ENCODE measurements at places on chromosomes 7 and 10.
A peak's percentile ranks its signal among the peaks of the same experiment; 100 is the strongest.

DNA sequence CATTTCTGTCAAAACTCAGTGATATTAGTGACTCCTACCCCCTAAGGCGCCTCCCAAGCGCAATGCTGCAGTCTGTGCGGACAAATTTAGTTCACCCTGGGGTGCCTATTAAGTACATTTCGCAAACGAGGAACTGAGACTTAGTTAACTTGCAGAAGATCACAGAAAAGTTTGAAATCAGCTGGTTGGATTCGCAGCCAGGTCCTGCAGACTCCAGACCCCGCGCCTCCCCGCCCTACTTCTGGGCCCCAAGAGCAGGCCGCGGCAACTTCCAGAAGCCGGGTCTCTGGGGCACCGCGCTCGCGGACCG is 588 bp downstream of the CYREN start:
- no peak for DNase-seq

DNA sequence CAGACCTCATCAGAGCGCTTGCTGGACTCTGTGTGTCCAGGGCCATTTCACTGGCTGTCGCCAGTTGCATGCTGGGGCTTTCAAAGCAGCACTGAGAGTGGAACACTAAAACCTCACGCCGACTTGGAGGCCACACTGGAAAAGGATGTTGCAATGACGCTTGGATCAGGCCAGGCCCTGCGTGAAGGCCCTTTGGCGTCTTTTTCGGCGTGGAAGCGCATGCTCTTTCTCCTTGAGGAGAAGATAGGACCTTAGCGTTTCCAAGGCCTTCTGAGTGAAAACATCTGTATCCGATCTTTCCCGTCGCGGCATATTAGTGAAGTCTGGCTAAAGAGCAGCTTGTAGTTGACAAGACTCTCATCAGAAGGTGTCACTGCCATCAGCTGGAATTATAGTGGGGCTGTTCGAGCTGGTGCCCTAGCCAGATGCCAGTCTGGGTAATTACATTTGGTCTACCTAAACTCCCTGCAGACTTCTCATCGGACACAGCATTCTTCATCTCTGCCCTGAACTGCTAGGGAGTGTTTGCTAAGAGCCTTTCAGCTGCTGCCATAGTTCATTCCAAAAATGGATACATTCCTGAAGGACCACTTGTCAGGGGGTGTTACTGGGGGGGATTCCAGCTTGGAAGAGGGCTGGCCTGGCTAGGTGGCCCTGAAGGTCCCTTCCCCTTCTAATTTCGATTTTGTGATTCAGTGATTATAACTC is 167.7 kb upstream of the TCF7L2 start:
- no peak for DNase-seq

DNA sequence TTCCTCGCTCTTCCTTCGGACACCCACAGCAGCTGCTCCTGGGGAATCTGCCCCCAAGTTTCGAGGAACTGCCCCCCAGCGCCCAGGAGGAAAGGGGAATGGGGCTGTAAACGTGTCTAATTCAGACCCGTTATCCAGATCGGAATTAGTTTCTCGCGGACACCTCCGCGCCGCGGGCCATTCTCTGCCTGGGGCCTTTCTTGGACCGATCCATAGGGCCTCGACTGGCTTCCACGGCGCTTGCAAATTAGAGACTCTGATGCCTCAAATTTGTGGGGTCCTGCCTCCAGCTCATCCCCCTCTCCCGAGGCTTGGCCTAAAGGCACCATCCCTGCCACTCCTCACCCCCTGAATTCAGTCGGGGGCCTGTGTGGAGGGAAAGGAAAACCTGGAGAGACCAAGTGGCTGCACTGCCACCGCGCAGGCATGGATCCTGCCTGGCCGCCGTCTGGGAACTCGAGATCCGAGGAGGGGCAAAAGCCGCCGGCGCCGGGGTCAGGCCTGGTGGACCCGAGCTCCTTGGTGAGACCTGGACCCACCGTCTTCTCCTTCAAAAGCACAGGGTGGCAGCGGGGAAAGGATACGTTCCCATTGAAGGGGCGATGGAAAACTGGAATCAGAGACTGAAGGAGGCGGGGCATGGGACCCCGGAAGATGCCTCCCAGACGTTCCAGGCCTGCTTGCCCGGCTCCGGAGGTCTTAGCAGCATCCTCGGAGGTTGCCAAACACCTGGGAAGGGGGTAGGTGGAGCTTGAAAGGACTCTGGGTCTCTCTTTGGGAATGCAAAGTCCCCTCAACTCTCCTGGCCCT is 13.7 kb downstream of the LBX1 start:
- DNase-seq, result no peak

GRCh38 chr7:26428571-26428970 is 136.9 kb downstream of the SNX10 start:
- no peak for DNase-seq

DNA sequence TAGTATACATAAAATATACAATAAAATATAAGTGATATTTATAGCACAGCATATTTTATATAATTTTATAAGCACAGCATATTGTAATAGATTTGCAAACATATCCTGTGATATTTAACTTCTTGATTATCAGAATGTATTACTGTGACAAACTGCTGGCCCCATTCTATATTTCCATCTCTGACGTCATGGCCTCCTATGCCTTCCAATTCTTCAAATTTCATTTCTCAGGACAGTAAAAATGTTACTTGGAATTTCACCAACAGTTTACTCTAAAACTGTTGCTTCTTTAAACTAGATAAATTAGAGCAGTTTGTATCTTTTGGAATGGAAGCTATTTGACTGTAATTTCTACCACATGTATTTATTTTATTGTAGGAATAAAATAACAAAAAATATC is 102.5 kb upstream of the SLC25A13 start:
- DNase-seq, result no peak

GRCh38 chr10:25627606-25628005 is 306.4 kb upstream of the MYO3A start:
- peak; percentile 80 for DNase-seq

DNA sequence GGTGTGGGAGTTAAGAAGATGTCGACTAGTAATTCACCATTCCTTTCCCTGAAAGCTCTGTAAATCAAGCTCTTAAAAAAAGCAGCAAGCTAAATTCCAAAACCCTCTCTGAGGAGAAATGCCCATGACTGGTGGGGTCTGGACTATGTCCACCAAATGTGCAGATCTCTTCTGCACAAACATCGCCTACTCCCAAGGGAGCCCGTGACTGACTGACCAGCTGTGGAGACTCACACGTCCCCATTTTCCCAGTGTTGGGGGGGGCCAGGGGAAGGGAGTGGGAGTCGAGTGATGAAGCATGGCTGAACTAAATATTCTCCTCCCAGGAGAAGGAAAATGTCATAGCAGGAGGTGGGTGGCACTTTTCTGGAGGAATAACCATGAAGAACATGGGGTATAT is 164.1 kb upstream of the HPS1 start:
- DNase-seq, result no peak

DNA sequence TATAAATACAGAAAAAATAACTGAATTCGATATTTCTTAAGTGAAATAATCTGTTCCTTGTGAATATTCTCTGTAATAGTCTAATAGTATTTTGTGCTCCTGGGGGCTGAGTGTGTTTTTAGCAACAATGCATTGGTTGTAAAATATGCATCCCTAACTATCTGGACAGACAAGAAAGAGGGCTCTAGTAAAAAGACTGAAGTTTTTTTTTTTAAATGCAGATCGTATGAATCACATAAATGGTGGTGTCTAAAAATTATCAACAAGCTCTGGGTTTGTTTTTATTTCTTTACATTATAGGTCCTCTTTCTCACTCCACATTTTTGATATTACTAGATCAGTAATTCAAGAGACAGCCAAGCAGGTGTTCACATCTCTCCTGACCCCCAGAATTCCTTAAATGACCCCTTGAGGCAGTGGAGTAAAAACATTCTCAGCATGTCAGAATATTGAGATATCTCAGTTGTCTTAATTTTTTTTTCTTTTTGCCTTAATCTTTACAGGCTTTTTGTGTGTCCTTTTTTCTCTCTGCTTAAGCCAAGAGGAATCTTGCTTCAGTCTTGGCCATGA is 18.2 kb downstream of the ARID5B start:
- DNase-seq, result no peak

- no peak for DNase-seq
Observed at GRCh38 chr10:22002591-22003176, 846 bp downstream of the DNAJC1 start.

GRCh38 chr7:84200859-84201258 is 6.3 kb upstream of the SEMA3A start:
- no peak for DNase-seq

- no peak for DNase-seq
Observed at GRCh38 chr7:64849924-64850499, 53.1 kb upstream of the ZNF273 start.

GRCh38 chr10:111102359-111102837 is 25.6 kb downstream of the ADRA2A start:
- peak; percentile 59 for DNase-seq

DNA sequence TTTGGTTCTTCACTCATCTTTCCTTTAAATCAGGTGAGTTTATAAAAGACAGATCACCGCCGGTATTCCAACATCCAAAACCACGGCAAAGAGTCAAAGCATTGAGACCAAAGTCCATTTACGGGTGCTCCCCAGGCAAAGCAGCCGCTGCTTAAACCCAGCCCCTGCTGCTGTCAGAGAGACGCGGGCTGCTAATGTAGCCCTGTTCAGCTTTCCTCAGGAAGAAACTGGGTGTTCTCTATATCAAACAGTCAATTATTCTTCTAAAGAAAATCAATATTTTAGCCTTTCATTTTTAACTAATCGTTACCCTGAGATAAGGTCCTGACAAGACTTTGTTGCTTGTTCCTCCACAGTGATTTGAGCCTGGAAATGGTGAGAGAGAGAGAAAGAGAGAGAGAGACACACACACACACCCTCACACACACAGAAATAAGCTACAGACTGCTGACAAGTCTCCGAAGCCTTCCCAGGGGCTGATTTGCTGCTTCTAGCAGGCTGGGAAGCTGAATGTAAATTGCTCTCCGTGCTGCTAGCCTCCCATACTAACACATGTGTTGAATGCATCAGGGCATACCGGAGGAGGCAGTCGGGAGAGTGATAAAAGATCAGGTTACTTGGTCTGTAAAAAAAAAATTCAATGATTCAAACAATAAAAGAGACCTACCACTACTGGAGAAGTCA is 183.0 kb upstream of the ANK3 start:
- no peak for DNase-seq

DNA sequence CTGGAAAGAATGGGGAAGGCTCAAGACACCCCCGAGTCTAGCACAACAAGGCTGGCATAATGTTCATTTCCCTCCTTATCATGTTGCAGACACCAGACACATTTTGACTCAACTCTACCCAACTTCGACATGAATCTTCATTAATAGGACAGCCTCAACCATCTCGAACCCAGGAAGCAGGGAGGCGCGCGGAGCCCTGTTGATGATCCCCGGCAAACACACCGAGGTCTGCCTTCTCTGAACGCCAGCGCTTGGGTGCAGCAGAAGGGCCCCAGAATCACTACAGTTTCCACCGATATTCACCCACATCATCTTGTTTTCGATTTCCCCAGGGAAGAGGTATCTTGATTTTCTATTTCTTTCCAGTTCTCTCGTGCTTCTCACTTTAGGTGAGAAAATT is 563.6 kb downstream of the TCERG1L start:
- no peak for DNase-seq

- DNase-seq, result no peak
Observed at GRCh38 chr7:30986738-30987137, 23.0 kb downstream of the GHRHR start.

DNA sequence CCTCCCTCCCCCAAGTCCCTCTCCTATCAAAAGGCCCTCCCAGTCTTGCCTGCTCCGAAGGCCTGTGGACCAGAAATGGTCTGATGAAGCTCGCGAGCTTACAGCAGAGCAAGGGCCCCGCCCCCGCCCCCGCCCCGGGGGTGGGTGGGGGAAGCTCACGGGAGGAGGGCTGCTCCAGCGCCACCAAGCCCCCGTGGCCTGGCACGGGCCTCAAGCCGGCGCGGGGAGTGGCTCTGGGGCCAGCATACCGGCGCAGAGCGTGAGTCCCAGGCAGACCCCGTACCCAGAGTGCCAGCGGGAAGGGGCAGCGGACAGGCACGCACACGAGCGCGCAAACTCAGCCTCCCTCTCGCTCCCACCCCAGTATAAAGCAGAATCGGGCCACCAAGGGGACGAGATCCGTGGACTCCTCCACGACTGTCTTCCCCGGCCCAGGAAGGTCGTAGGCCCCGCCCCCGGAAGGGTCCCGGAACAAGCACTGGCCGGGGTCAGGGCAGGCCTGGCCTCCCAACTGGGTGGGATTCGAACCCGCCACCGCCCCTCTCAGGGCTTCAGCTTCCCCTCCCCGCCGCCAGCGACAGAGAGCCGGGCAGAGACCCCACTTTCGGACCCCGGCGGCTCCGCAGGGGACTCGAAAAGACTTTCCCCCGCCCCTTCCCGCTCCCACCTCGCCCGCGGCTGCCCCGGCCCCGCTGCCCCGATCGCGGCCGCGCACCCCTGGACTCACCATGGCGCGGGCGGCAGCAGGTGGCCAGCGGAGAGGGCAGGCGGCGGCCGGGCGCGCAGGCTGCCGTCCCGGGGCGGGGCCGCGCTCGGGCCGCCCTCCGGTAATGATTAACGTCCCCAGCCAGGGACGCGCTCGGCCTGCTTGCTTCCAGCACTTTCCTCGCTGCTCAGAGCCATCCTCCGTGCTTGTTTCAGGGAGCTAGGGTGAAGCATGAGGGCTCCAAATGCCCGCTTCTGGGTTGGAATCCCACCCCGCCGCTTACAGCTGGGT is at the start of gene PCBD1:
Gene PCBD1, minus strand, starts transcription at position 762 of the 997 bp plus-strand sequence. Its CDS starts 32 bp downstream, at position 730.
- no peak for DNase-seq

DNA sequence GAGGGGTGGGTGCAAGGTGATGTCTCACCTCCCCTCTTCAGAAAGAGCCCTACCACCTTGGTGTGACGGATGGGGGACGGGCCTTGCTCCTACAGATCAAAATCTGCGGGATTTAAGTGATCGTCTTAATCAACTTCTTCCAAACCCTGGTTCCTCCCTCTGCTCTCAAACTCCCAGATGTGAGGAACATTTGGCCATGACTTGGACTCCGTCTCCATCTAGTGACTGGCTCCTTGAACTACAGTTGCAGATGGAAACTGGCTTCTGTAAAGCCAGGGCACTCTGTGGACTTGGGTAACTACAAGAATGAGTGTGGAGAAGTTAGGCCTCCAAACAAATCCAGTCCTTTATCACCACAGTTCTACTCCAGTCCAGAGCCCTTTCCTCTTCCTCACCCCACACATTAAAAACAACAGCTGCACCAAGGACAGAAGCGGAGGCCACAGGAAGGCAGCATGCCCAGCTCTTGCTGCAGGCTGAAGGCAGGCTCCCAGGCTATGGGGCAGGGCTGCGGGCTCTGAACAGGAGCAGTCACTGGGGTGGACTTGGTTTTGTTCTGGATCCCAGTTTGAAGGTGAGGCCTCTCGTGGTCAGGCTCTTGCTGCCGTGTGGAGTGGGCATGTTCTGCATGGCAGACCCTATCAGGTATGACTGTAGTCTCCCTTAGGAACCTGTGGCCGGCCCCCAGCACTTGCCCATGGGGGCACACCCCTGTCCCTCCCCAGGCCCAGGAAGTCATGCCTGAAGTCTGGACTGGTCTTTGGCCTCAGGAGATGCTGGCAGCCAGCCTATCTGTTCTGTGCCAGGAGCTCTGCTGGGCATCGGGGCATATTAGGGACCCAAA is 79.4 kb downstream of the VWC2 start:
- peak; percentile 53 for DNase-seq

GRCh38 chr7:130831817-130832481 is 97.9 kb upstream of the KLF14 start:
- no peak for DNase-seq

- DNase-seq, result no peak
Observed at GRCh38 chr7:139777133-139777891, 486 bp downstream of the HIPK2 start.
